ENCODE measurements at places on chromosomes 11 and 22.

DNA sequence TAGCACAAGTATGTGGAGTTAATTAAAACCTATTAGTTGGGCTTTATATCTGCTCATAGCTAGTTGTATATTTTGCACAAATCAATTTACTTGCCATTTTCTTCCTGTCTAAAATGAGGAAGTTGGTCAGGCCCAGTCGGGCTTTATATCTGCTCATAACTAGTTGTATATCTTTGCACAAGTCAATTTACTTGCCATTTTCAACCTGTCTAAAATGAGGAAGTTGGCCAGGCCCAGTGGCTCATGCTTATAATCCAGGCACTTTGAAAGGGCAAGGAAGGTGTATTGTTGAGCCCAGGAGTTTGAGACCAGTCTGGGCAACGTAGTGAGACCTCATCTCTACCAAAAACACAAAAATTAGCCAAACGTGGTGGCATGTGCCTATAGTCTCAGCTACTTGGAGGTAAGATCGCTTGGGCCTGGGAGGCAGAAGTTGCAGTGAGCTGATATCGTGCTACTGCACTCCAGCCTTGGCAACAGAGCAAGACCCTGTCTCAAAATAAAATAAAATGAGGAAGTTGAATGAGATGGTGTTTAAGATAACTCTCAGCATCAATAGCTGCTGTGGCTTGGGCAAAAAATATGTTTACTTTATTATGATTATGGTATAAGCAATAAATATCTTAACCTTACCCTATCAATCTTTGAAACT, 1558.6 kb upstream of the RAG2 start:
- DNase-seq: no peak

- DNase-seq: no peak
Observed at GRCh38 chr22:30615543-30615954, 8.6 kb downstream of the TCN2 start.

DNA sequence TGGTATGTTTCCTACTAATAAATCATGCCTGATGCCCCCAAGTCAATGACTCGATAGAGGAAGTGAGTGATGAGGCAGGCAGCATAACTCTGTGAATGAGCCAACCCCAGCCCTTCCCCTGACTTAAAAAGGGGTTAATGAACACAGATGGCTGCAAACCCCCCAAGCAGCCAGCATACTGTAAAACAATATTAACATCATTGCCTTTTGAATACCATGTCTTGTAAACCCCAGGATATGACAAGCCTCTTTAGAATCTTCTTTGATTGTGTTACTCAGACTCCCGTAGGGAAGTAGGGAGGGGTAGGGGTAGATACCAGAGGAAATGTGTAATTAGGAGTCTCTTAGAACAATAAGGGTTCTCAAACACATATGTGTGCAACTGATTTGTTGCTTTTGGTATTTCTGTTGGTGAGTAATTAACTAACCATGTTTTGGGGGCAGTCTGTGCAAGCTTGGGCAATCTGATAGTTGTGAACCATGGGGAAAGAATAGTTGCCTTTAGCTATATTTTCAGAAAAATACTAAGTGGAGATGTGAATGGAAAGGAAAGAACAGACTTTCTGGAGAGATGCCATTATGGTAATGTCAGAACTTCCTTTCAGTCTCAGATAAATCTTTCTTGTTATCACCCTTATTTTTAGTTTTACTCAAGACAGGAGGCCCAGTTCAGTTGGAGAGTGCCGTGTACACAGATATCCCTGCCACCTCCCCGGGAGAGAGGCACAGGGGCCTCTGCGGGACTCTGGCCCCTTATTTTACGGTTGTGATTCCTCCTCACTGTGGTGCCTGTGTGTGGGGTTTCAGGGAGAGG, 701.8 kb downstream of the NTM start:
- DNase-seq: peak; percentile 99

DNA sequence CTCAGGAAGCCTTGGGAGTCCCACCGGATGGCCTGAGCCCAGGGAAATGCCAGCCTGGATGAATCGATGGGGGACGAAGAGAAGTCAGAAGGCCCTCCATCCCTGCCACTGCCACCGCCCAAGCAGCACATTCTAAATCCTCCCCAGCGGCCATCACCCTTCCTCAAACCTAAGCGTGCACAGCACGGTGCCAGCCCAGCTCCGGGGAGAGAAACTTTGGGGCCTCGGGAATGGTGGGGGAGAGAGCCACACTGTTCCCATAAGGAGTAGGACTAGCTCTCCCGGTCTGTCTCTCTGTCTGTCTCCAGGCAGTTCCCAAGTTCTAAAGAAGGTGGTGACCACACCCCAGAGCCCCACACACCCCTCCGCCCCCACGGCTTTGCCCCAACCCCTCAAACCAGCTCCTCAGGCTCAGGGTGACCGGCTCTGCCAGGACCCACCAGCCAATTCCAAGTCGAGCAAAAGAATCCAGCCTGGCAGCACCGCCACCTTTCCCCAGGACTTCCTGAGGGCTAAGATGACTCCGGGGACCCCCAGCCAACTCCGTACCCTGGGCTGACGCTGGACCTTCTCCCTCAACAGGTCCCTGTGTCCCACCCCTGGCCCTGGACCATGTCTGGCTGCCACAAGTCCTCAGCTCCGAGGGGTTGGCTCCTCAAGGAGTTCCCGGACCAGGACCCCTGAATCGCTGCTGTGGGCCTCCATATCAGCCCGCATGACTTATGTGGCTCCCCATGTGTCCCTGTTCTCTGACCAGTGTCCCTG, 2.7 kb downstream of the AHNAK start:
- no peak for DNase-seq

- DNase-seq: no peak
Observed at GRCh38 chr11:30509364-30509763, 76.8 kb downstream of the MPPED2 start.

DNA sequence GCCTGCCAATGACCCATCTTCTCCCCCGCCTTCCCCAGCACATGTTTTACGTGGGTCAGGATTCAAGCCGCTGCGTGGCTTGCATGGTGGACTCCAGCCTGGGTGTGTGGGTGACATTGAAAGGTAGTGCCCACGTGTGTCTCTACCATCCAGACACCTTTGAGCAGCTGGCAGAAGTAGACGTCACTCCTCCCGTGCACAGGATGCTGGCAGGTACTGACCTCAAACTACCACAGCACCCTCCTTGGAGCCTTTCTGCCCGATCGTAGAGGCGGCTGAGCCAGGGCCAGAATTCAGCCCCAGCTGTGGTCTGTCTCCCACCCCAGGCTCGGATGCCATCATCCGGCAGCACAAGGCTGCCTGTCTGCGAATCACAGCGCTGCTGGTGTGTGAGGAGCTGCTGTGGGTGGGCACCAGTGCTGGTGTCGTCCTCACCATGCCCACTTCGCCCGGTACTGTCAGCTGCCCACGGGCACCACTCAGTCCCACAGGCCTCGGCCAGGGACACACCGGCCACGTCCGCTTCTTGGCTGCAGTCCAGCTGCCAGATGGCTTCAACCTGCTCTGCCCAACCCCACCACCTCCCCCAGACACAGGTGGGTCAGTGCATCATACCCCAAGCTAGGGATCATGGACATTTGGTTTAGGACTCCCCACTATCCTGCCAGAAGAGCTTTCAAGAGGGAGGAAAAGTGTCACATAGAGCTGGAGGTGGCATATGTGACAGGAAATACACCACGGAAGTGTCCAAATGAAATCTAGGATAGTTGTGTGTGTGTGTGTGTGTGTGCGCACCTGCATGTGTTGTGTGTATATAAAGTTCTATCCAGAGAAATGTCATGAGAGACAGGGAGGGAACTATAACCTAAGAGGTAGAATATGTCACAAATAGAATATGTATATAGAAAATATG, 10.6 kb upstream of the RELT start:
- DNase-seq: no peak

DNA sequence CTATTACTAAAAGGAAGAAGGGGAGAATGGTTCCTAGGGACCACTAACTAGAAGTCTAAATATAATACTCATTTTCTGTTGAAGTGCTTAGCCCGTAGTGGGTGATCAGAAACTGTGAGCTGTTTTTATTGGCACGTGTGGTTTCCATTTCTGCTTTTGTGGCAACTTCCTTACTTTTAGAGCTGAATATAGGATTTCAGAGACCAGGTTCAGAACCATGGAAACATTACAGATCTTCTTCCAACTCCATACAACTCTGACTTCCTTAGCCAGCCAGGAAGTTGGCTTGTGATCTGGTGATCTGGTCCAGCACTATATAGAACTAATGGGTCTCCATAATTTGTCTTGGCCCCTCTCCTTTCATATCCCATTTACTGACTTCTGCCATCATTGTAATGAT, 2.6 kb upstream of the ME3 start:
- DNase-seq: no peak

- no peak for DNase-seq
Observed at GRCh38 chr22:49676230-49676629, 151.4 kb downstream of the BRD1 start.

DNA sequence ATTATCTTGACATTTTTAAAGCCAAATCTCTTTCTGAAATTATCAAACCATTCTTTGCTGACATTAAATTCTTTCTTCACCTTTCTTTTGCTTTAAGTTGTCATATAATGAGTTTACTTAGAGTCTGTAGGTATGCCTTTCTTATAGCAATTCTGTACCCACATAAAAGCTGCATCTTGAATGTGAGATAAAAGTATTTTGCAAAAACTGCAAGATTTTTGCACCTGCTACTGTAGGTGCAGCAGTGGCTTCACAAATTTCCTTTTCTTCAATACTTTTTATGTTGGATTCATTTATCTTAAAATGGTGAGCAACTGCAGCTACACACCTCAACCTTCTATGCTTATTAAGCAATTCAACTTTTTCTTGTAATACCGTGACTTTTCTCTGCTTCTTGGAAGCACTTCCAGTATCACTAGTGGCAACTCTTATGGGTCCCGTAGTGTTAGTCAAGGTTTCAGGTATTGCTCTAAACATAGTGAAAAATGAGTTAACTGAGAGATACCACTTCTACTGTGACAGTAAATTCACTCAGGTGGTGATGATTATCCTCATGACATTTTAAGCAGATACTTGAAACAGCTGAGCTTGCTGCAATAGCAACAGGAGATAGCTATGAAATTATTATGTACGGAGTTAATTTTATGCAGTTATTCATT, 18.8 kb downstream of the ZFP91 start:
- no peak for DNase-seq

- no peak for DNase-seq
Observed at GRCh38 chr11:1751999-1752906, 1.9 kb upstream of the IFITM10 start.

GRCh38 chr11:32821517-32821916, 8.2 kb upstream of the PRRG4 start:
- no peak for DNase-seq

- DNase-seq: no peak
Observed at GRCh38 chr11:57647372-57647771, 2.3 kb downstream of the YPEL4 start.

DNA sequence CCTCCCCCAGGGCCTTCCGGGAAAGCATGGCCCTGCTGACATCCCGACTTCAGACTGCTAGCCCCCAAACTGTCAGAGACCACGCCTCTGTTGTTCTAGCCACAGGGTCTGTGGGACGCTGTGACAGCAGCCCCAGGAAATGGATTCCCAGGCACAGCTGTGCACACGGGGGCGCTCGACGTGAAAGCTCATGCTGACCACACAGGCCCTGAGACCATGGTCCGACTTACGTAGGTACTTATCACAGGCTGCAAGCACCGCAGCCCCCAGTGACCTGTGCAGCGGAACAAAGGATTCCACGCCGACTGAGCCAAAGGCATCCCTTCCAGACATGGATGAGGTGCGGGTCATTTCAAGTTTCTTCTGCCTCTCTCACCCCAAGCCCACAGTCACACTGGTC, 150.6 kb downstream of the CTTN start:
- DNase-seq: no peak

- no peak for DNase-seq
Observed at GRCh38 chr11:43489869-43490465, 131.2 kb downstream of the TTC17 start.

GRCh38 chr11:118605116-118605867, 2.1 kb upstream of the PHLDB1 start:
- peak; percentile 90 for DNase-seq

DNA sequence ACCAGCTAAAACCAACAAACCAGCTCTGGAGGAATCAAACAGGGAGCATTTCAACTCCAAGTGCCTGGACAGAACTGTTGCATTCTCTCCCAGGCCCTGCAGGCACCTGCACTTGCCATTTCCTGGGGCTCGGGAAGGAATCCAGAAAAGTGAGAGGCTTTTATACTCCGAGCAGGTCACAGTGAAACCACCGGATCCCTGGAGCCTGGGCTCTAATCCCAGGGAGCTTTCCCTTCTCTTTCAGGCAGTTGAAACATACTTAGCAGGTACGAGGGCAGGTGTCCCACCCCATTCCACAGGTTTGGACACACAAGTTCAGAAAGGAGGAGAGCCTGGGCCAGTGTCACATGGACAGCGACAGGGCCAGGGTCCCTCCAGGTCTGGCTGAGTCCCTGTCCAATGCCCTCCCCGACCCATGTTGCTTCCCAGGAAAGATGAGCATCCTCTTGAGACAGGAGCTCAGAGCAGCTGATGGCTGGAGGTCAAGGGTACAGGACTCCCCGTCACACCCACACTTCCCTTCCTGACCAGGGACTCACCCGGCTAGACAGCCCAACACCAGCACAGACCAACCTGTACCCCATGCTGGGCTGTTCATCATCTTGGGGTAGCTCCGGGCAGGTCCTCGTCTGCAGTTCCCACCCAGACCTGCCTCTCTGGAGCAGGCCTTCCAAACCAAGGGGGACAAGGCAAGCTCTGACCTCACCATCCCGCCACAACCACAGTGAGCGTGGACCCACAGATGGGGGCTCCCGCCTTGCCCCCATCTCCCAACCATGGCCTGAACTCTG, 49.9 kb upstream of the CD5 start:
- DNase-seq: no peak

DNA sequence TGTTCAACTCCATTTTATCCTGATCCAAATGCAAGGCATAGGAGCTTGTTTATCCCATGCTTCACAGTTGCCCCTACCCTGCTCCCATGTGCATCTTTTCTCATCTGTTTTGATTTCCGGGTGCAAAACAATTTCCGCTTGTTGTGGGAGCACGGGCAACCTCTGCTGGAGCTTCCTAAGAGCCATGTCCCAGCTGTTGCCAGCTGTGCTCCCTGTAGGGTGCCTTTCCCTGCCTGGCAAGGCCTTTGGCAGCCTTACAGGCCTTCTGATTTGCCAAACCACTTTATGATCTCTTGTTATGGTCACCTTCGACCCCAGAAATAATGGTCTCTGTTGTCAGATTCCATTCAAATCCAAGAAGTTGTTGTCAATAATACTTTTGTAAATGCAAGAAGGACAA, 1038.5 kb downstream of the OPCML start:
- DNase-seq: no peak

- DNase-seq: peak; percentile 95
Observed at GRCh38 chr11:106961518-106961917, 56.8 kb downstream of the GUCY1A2 start.

- DNase-seq: no peak
Observed at GRCh38 chr11:17407575-17407974, 19.1 kb upstream of the KCNJ11 start.
